GOT3 (cell line): ENCODE measurements at places on chromosomes 16 and 17.
A peak's percentile ranks its signal among the peaks of the same experiment; 100 is the strongest.

- no peak for DNase-seq
Measured at GRCh38 chr17:37608351-37609169, 658 bp downstream of the SYNRG start.

DNA sequence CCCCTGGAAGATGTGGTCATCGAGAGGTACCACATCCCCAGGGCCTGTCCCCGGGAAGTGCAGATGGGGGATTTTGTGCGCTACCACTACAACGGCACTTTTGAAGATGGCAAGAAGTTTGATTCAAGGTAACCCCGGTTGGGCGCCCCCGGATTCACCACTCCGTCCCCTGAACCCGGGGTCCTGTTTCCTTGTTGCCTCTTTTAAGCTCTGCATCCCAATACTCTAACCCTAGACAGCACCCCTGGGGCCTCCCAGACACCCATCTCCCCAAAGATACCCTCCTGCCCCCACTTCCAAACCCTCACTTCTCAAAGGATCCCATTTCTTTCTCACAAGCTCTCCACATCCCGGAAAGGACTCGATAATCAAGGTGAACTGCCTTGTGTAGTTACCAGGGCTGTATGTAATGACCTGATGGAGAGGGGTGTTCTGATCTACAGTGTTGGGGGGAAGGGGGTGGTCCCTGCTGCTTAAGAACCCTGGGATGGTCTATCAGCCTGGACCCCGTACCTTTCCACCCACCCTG lies 412 bp downstream of the FKBP10 start:
- DNase-seq: no peak

- DNase-seq: no peak
Measured at GRCh38 chr17:63426917-63427308, 19.2 kb downstream of the CYB561 start.

- peak; percentile 15 for DNase-seq
Measured at GRCh38 chr17:64320613-64321553, 57.8 kb upstream of the TEX2 start.

- DNase-seq: no peak
Measured at GRCh38 chr17:11241611-11242226, 706 bp downstream of the SHISA6 start.

- DNase-seq: no peak
Measured at GRCh38 chr16:67942510-67943255, 1.2 kb downstream of the LCAT start.
